Inflammatory macrophage treated with lipopolysaccharide for 4 hours (primary cell): ENCODE measurements at places on chromosomes 2 and 18.

DNA sequence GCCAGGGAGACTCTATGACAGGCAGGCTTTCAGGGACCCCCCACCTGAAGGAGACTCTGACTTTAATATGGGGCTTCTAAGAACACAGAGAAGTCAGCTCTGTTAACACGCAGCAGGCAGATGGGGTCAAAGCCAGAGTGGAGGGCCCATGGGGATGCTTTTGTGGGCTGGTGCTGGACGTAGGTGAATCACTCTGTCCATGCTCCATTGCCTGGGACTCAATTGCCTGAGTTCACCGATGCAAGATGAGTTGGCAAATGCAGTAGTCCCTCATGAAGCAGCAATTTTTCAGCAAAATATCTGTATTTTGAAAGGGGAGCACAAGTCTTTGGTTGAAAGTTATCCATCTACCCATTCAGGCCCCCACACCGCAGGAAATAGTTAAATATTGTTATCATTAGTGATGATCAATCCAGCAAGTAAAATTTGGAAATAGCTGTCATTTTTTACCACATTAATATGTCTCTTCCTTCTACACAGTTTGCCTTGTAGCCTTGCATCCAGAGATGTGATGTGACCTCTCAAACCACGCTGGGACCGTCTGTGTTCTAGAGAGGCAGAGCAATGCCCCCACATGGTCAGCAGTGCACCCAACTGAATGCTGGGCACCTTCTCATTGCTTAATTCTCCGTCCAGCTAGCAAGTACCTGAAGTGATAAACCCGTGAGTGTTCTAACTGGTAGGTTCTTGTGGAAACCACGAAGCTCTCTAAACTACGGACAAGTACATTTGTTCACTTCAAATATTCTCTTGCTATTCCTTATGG is 34.8 kb upstream of the FAM110C start:
- DNase-seq = no peak

DNA sequence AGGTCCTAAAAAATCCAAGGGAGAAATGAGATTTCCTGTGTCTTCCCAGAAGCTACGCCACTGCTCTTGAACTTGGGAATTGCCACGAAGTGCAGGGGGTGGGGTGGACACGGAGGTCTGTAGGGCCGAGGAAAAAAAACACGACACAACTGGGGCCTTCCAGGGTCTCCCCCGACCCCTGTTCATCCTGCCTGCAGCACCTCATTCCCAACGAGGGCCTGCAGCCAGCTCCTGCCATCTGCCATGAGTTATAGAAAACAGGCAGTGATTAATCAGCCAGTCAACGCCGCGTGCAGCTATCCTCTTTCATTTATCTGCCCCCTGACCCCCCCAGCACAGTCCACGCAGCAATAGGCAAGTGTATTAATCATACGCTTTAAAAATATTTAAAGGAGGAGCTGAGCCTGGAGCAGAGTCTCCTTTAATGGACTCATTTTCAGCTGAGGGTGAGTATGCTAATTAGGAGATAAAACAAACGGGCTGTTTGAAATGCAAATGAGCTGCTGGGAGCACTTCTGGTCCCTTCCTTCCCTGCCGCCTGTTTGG is 209.9 kb downstream of the TFCP2L1 start:
- peak; percentile 47 for DNase-seq

GRCh38 chr2:85765081-85765731 is 11.4 kb downstream of the ATOH8 start:
- DNase-seq = peak; percentile 49

DNA sequence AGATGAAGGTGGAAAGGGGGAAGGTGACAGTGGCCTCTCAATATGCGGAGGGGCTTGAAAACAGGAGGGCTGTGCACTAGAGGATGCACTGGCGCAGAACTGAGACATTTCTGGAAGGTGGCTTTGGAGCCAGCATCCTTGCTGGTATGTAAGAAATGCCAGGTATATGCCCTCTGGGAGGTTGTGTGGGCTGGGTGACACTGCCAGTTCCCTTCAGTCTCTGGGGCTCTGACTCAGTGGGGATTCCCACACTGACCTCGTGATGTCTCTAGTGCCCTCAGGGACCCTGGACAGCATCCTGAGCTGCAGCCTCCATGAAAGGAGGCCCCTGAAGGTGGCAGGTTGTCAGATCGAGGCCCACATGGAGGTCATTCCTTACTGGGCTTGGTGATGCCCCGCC is 74.0 kb downstream of the AGAP1 start:
- no peak for DNase-seq

DNA sequence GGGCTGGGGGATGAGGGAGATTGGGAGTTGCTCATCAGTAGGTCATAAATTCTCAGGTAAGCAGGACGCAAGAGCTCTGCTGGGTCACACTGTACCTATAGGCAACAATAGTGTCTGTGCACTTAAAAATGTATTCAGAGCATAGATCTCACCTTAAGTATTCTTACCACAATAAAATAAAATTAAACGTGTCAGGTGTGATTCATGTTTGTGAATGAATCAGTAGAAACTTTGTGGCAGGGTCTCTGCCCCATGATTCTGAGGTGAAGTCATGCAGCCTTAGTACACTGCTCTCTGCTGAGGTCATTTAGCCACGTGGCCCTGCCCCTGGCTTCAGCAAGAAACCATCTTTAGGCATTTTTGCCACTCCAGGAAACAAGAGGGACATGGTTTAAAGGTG is 253.8 kb downstream of the FBXO15 start:
- no peak for DNase-seq

- DNase-seq = peak; percentile 55
These were observed 124.1 kb upstream of the CDH19 start for GRCh38 chr18:66727991-66728390.

GRCh38 chr2:38153476-38154135 is 77.7 kb upstream of the CYP1B1 start:
- DNase-seq = no peak

DNA sequence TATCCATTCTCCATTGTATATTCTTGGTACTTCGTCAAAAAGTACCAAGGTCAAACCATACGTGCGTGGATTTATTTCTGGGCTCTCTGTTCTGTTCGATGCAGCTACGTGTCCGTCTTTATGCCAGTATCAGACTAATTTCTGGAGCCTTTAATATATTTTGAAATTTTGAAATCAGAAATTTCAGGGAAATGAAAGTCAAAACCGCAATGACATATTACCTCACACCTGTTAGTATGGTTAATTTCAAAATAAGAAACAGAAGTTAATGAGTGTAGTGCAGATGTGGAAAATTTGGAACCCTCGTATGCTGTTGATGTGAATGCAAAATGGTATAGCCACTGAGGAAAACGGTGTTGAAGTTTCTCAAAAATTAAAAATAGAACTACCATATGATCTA is 156.1 kb upstream of the TRIB2 start:
- DNase-seq = peak; percentile 31

DNA sequence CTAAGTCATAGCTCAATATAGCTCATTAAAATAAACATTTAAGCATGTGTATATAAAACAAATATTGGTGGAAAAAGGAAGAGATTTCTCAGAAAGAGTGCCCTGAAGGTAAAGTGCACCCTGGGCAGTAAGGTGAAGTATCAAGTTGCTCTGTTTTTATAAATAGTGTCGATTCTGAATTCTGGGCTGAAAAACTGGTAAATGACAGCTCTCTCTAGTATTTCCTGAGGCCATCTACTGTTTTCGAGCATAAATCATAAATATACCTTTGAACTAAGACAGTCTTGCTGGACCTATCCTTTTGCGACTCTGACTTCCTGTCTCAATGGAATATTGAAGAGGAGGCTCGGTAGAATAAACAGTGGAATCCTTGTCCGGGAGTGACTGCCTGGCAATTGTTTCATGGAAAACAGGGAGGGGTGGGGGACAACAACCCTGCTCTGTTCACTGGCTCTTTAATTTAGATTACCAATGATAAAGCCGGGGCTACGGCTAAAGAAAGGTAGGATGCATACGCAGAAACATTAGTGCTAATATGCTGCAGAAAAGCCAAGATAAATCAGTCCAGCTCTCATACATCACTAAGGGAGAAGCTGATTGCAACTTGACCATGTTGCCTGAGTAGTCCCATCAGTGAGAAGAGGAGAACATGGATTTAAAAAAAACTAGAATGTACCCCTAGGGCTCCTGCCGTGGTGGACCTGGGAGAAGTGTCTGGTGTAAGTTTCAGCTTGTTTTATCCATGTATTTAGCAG is 124.1 kb downstream of the RAPGEF4 start:
- no peak for DNase-seq

GRCh38 chr18:46621111-46621766 is 35.8 kb downstream of the LOXHD1 start:
- no peak for DNase-seq

GRCh38 chr2:27316655-27317412 is 6.1 kb downstream of the MPV17 start:
- peak; percentile 29 for DNase-seq

- peak; percentile 98 for DNase-seq
These were observed 50.2 kb downstream of the TEX44 start for GRCh38 chr2:231642631-231643494.

DNA sequence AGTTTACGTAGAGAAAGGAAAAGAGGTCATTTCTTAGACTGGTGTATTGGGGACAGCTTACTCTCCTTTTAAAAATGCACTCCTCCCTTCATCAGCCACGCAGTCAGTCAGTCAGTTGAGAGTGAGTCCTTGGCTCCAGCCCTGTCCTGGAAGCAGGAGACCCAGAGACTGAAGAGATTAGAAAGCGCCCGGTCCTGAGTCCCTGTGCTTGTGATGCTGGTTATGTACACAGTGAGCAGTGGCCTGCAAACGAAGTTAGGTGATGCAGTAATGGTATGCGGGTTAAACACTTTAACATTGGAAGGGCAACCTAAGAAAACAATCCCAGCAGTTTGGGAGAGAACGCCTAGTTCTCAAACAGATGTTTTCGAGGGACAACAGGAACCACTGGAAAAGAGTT is 6.3 kb upstream of the ASB1 start:
- no peak for DNase-seq

GRCh38 chr2:60336442-60337141 is 216.9 kb downstream of the BCL11A start:
- DNase-seq = no peak

DNA sequence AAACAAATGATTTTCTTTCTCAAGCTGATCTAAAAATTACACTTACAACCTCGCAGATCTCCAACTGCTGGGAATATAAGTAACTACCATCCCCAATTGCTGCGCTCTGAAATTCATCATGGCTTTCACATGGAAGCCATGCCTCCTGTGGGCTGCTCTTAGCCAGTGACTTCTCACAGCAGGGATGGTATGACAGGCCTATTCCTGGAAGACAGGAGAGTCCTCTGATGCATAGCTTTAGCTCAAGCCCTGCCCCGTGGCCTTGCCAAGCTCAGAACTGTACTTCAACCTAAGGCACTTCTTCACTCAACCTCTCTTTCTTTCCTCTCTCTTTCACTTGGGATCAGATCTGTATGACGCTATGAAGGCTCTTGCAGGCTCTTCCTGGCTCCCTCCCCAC is 12.6 kb upstream of the ELAC1 start:
- no peak for DNase-seq

DNA sequence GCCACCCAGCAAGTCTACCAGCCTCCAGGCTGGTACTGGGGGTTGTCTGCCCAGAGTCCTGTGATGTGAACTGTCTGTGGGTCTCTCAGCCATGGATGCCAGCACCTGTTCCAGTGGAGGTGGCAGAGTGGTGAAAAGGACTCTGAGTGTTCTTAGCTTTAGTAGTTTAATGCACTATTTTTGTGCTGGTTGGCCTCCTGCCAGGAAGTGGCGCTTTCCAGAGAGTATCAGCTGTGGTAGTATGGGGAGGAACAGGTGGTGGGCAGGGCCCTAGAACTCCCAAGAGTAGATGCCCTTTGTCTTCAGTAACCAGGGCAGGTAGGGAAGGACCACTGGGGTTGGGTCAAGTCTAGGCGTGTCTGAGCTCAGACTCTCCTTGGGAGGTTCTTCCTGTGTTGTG is 356.7 kb downstream of the STK39 start:
- no peak for DNase-seq

GRCh38 chr2:164388511-164388910 is 232.8 kb downstream of the GRB14 start:
- no peak for DNase-seq

- DNase-seq = peak; percentile 13
These were observed 18.4 kb downstream of the PREPL start for GRCh38 chr2:44342854-44343253.

DNA sequence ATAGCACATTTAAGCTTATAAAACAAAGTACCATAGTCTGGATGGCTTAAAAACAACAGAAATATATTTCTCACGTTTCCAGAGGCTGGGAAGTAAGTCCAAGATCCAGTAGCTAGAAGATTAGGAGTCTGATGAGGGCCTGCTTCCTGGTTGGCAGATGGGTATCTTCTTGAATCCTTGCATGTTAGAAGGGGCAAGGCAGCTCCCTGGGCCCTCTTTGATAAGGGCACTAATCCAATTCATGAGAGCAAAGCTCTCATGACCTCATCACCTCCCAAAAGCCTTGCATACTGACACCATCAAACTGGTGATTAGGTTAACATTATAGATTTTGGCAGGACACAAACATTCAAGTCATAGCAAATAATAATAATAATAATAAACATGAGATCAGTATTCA is 146.4 kb downstream of the CCDC102B start:
- no peak for DNase-seq
